ENCODE measurements at places on chromosomes 7 and 10. TPM values are rescaled to one million over a fixed set of nuclear protein-coding genes. Genes with fewer than 3 reads are reported as not detected.
A peak's percentile ranks its signal among the peaks of the same experiment; 100 is the strongest.

GRCh38 chr7:4288791-4289394 is 393.2 kb upstream of the FOXK1 start:
- DNase-seq, result no peak

DNA sequence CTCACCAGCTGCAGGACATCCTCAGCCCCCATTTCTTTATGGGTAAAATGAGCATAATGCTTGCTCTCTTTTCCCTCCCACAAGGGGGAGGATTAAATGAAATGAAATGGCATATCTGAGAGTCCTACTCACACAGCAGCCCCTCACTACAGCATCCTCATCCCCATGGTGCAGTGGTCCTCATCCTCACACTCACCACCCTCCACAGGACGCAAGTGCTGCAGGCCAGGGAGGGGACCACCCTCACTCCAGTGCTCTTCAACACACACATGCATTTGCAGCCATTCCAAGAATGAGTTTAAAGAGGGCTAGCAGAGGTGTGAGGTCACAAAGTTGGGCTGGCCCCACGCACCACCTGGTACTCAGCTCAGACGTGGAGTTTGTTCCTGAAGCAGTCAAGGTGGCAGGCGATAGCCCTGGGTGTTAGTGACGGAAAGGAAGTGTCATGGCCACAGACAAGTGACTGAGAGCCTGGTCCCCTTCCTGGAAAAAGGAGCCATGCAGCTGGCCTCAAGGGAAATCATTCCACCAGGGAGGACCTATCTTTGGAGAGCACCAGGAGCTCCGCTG is 234.0 kb downstream of the TNS3 start:
- DNase-seq, result no peak

- no peak for DNase-seq
These were observed 19.6 kb downstream of the CEP55 start for GRCh38 chr10:93516006-93516380.

The LRGUK gene
- polyA plus RNA-seq, result 2.5 TPM

DNA sequence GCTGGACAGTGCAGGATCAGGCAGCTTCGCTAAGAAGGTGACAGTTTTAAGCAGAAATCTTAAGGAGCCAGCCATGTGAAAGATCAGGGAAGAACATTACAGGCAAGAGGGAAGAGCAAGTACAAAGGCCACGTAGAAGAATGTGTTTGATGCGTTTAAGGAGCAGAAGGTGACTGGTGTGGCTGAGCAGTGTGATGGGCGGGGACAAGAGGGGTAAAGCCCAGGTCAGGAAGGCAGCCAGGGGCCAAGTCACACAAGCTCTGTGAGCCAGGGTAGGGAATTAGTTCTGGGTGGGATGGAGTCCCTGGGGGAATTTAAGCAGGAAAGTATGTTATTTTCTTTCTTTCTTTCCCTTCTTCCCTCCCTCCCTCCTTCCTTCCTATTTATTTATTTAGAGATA is 166.9 kb downstream of the SH3PXD2A start:
- DNase-seq, result no peak

The OR6B1 gene
- polyA plus RNA-seq, result not detected

GRCh38 chr7:48192996-48193395 is 21.7 kb downstream of the ABCA13 start:
- no peak for DNase-seq

- no peak for DNase-seq
These were observed 35.9 kb downstream of the CCM2 start for GRCh38 chr7:45035893-45036292.

- DNase-seq, result no peak
These were observed 132.2 kb upstream of the NPVF start for GRCh38 chr7:25360451-25360850.

- DNase-seq, result no peak
These were observed 15.5 kb downstream of the STX1A start for GRCh38 chr7:73703757-73704639.

GRCh38 chr10:11300026-11300425 is 282.4 kb downstream of the CELF2 start:
- no peak for DNase-seq

DNA sequence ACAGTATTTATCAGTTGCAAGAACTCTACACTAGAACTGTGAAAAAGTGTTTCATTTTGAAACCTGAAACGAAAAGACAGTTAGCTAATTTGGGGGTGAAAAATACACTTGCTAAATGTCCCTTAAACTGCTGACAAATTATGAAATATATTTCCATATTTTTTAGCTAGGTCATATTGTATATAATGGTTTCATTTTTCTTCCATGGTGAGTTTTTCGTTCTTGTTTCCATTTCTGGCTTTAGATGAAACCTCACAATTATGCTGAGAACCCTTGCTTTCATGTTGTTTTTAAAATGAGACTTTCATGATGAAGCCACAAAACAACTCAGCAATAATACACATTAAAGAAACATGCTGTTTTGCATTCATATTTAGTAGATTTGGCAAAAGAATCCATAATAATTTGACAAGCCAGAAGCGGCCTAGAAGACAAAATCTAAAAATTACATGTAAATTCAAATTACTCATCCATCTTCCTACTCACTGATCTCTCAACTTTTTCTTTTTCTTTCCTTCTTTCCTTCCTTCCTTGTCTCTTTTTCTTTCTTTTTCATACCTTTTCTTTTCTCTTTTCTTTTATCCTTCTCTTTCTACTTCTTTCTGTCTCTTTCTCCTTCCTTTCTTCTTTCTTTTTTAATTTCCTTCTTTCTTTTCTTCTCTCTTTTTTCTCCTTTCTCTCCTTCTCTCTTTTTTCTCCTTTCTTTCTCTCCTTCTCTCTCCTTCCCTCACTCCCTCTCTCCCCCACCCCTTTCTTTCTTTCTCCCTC is 46.5 kb upstream of the ITGB8 start:
- no peak for DNase-seq

DNA sequence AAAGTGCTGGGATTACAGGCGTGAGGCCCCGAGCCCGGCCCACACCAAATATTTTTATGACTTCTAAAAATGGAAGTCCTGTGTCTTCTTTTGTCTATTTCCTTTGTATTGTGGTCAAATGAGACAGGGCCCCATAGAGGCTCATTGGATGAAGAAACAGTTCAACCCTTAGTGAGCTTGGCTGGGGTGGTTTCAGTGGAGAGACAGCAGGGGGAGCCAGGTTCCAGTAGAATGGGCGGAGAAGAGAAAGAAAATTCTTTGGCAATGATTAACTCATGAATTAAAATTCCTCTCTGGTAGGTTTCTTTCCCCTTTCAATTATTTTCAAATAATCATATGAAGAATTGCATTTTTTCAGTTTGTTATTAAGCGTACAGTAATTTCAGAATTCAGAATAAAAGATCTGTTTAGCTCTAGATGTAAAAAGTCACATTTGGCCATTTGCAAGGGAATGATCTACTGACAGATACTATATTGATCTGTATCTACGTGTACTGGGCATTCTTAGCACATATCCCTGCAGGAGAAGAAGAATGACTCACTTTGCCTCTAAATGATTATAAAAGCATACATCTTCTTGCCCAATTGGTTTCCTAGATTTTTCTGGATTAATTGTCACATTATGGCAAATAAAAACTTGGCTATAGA is 43.2 kb downstream of the PNLIPRP3 start:
- DNase-seq, result no peak

The HOXA9 gene
- polyA plus RNA-seq, result 118 TPM

GRCh38 chr10:44033008-44033407 is 351.9 kb downstream of the CXCL12 start:
- no peak for DNase-seq

DNA sequence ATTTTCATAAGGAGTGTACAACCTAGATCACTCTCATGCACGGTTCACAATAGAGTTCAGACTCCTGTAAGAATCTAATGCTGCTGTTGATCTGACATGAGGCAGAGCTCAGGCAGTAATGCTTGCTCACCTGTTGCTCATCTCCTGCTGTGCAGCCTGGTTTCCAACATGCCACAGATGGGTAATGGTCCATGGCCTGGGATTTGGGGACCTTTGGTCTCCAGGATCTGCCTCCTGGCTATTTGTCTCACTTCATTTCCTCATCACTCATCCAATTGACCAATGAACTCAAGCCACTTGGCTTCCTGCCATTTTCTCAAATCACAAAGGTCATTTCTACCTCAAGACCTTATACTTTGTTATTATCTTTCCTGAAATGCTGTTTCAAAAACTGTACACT is 786.1 kb downstream of the ANKRD7 start:
- DNase-seq, result no peak

DNA sequence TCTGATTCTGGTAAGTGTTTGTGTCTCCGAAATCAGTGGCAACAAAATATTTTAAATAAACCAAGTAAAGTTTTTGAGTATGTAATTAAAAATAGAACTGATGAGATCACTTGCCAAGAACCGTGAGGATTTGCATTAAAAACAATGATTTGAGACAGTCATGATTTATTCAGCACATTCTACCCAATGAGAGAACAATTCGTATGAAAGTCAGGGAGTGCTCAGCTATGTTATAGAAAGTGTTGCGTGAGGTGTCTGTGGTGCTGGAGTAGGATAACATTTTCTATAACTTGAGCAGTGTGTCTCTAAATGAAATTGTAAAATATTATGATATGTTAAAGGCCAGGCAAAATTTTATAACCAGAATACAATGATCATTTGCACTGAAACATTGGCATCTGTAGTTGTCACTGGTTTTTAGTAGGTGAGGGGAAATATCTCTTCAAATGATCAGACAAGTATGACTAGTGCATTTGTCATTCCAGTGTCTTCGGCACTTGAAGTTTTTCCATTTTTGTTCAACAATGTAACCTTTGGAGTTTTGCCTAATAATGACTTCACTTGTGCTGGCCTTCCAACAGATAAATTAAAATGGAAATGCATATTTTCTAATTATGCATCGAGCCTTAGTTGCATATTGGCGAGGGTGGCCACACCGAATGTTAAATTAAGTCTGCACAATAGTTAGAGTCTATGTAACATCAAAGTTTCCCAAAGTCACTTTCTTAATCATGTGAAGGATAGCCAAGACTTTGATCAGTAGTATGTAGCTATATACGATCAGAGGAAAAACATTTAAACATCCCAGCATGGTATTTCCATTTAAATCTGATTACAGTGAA is 335.9 kb downstream of the GFRA1 start:
- no peak for DNase-seq

DNA sequence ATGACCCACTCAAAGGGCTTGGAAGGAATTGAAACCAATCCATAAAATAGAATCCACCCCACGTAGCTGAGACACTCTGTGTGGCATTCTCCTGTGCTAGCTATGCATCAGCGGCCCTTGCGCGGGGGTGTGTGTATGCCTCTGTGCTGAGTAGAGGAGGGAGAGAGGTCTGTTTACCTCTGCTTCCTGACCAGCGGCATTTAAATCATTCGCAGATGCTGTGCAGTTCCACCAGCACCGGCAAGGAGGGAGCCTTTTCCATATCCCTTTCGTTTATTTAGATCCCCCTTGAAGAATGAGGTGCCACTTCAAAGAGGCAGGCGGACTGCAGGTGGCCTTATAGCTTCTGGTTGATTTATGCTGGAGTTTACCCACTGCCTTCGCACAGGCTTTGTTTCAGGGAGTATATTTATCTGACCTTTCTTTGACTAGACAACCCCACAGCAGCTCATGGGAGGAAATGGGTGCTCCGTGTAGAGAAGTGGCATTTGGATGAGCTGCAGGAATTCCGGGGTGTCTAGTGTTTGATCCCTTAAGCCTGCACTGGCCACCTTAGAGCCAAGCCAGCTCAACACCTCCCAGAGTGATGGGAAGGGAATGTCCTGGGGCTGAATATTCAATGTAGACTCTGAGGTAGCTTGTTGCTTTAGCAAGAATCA is 11.4 kb downstream of the C10orf53 start:
- DNase-seq, result peak; percentile 55

All from left renal cortex interstitium (tissue), 4 donors.